ENCODE measurements at places on chromosomes 2 and 18.

- no peak for DNase-seq
These were observed 61.8 kb downstream of the CAB39 start for GRCh38 chr2:230774348-230774951.

- no peak for DNase-seq
These were observed 22.3 kb upstream of the GPR17 start for GRCh38 chr2:127623388-127624319.

DNA sequence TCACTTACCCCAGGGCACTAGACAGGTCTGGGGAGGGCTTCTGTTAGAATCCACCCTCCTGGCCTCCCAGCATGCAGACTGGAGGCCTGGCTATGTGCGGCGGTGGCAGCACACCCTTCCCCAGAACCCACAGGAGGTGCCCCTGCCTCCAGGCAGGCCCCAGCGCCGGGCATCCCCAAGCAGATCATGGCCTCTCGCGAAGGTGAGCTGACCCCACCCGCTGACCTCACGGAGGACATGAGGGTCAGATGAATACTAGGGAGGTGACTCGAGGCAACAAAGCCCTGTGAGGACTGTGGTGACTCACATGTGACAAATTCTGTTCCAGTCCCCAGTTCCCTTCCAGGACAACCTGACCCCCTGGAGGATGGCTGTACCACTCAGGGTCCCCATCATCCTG is 1.9 kb downstream of the MAB21L4 start:
- DNase-seq: no peak

DNA sequence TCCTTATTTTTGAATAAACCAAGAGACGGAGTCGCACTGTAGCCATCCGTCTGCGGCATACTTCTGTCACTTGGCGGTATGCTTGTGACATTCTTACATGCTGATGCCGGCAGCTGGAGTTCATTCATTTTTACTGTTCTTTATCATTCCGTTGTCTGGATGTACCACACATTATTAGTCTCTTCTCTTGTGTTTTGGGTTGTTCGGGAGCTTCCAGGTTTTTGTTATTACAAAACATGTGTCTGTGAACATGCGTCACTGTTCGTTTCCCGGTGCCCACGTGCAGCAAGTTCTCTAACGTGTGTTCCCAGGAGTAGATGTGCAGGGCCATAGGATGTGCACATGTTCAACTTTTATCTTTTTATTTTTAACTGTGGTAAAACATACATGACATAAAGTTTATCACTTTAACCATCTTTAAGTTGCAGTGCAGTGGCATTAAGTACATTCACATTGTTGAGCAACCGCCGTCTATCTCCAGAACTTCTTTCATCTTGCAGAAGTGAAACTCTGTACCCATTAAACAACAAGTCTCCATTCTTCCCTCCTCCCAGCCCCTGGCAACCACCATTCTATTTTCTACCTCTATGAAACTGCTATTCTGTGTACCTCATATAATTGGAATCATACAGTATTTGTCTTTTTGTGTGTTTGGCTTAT is 40.1 kb downstream of the MTCL1 start:
- DNase-seq: no peak

DNA sequence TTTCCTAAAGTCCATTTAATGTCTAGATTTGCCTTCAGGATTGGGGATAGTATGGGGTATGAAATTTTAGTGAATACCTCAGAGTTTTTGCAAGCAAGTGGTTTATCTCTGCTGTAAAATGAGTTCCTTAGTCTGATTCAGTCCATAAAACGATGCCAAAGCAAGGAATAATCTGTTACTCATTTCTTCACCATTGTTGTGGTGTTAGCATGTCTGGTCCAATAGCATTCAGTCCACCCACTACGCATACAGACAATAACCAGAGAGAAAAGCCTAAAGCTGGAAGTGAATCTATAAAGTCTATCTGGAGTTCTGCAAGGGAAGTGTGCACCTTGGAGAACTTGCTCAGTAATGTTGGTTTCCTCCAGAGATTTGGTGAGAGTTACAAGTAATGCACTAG is 12.9 kb upstream of the DPP4 start:
- DNase-seq: no peak

DNA sequence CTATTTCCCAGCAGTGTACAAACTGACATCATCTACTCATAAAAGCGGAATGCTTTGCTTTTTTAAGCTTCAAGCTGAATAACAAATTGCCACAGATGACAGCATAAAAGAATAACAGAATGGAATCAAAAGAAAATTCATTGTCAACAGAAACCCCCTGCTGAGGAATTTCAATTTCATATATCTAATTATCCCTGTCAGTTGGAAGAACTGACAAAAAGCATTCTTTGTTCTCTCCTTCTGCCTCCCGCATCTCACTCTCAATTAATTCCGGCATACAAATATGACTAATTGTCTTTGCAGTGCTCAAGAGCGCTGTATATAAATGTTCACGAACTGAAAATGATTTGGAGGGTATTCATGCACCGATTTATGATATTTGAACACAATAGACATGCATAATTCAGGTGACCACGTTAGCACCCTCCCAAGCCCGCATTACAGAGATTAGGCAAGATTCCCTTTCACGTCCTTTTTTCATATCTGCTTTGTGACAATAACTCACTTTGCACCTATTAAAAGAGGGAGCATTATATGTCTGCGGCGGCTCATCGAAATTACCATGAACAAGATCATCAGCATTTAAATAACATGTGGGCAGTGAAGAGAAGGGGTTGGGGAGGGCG is 277.7 kb upstream of the SALL3 start:
- DNase-seq: no peak

DNA sequence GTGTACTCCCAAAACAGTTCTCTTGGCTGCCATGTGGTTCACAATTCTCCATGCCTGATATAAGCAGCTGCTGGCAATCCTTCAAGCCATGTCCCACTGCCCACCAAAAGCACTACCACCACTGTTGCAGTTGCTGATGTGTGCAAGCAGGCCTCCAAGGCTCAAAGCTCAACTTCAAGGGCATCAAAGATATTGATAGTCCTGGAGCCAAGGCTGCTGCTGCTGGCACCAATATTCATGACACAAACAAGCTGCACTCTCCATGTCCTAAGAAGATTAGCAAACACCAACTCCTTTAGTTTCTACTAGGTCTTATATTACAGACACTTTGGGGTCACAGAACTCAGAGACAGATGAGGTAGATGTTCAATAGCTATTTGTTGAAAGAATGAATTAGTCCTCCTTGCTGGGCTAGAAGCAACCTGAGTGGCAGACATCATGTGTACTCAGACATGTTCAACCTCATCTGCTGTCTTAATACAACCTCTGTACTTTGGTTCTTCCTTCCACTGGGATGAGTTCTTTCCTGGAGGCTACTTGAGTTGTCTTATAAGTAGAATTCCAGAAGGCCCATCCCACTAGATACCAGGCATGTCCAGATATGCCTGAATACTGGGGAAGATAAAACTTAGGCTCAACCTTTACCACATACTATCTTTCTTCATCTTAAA is 104.5 kb upstream of the UGP2 start:
- DNase-seq: no peak

DNA sequence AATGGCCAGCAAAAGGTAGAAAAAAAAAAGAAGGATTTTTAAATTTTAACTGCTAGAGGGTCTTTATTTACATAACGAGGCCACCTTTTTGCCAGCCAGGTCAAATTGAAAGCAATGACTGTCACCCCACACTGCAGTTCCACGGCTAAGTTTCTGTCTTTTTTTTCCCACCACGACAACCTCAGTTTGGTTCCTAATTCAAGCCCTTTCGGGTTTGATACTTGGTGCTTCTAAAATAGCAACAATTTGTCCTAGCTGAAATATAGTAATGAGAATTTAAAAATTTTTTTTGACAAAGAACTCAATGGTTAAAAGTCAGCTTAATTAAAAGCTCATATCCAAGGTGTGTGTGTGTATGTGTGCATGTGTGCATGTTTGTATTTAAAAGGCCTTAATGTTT is 16.4 kb upstream of the NMS start:
- DNase-seq: no peak

DNA sequence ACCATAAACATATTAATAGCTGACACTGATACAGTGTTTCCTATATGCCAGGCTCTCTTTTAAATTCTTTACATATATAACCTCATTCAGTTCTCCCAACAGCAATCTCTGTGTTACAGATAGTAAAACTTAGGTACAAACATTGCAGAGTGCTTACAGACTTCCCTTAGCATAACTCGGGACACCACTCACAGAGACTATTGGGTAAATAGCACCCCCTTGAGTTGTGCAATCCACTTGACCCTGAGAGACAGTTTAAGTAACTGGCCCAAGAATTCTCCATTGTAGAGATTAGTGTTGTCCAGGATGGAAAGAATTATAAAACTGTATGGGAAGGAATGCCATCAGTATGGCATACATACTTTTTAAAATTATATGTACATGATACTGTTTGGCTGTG is 110.1 kb downstream of the POLE4 start:
- no peak for DNase-seq

DNA sequence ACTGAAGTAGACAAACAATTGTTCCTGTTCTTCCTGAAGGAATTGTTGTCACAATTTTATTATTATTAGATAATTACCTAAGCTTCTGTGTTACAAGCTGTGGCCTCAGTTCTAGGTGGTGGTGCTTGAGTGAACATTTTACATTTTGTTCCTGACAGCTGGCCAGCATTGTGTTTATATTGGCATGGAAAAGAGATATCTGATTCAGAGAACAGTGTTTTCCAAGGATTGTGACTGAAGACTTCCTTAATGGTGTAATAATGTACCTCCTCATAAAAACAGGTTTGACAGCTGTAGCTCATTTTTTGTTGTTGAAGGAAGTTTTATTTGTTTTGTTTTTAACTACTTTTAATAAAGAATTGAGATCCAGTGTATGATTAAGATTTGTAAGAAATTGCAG is 95.2 kb downstream of the EPB41L5 start:
- DNase-seq: no peak

DNA sequence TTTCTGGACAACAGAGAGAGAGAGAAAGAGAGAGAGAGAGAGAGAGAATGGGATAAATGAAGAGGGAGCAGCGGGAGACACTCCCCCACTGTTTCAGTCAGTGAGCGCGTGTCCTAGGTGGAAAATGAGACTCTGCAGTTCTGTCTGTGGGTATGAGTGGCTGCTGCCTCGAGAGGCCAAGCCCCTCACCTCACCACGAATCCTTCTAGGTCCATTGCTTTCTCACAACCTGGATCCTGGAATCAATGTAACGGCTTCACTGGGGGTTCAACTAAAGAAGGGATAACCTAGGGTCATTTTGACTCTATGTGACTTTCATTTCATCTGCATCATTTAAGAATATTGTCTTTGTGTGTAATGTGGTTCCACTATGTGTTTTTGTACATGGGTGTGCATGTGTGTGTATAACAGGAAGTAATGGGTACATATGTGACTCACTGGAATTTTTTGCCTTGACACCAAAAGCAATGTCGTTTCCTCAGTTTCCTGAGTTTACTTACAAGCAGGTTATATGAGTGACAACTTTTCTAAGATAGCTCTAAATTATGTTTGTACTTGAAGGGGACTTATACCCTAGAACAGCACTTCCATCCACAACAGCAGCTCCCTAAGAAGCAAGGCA is 221.4 kb upstream of the TRIB2 start:
- DNase-seq: no peak

Data from caudate nucleus (tissue), 63 donors.